IMR-90 (cell line): ENCODE measurements at places on chromosomes 13 and 19. TPM values are rescaled to one million over a fixed set of nuclear protein-coding genes. Genes with fewer than 3 reads are reported as not detected.

IRGC gene
- not detected in 2 replicates for total RNA-seq

LRRC8E gene
- total RNA-seq = 6.9 and 7.2 TPM in 2 replicates

CEACAM8 gene
- total RNA-seq = not detected in 2 replicates

HIPK4 gene
- 0.18 and 0.28 TPM in 2 replicates for total RNA-seq

C2CD4C gene
- under 0.01 TPM in 2 replicates for total RNA-seq

SARS2 gene
- 8.3 and 10.8 TPM in 2 replicates for total RNA-seq

MCEMP1 gene
- not detected in 2 replicates for total RNA-seq

LSM4 gene
- 44.8 and 88.0 TPM in 2 replicates for total RNA-seq

GPC5 gene
- 1.1 and 1.8 TPM in 2 replicates for total RNA-seq

DNA sequence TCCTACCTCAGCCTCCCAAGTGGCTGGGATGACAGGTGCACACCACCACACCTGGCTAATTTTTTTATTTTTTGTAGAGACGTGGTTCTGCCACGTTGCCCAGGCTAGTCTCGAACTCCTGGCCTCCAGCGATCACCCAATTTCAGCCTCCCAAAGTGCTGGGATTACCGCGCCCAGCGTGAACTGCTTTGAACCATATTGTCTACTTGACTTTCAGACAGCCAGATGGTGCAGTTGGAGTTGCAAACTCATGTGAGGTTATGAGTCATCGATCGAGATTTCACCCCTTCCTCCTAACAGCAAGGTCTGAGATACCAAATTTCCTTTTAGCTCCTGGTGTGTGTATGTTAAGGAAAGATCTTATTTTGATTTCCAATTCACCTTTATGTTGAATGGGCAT, 2.7 kb downstream of the SLC27A1 start:
- H3K4me1 ChIP-seq = peaks cover 18% of the 10 kb centered on the region
- H3K27ac ChIP-seq = no peak overlapping the region
- H3K4me3 ChIP-seq = no peak overlapping the region
- peak; percentile 90 for DNase-seq
- H3K36me3 ChIP-seq = no peaks in the 10 kb centered on the region

DNA sequence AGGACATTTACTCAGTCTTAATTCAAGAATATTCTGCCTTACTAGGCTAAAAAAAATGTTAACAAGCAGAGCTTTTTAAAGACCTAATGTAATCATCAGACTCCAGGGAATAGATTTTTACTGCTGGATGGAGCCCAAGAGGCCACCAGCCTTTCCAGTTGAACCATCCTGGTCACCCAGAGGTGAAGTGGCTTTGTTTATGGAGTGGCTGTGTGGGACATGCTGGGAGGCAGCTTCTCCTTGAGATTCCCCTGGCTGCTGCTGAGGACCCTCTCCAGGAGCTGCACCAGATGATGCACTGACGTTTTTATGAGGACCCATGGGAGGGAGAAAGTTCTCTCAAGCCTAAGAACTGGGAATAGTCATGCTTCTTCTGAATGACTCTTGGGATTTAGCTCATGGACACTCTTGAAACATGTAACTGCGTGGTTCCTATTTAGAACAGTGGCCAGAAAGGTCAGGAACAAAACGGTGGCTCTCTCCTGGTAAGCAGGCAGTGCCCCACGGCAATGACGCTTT, 205.9 kb upstream of the MIR17HG start:
- H3K4me3 ChIP-seq = no peak overlapping the region
- no peak for DNase-seq
- no peaks in the 10 kb centered on the region for H3K27me3 ChIP-seq
- no peaks in the 10 kb centered on the region for H3K36me3 ChIP-seq
- H3K4me1 ChIP-seq = no peaks in the 10 kb centered on the region
- H3K27ac ChIP-seq = no peak overlapping the region

DNA sequence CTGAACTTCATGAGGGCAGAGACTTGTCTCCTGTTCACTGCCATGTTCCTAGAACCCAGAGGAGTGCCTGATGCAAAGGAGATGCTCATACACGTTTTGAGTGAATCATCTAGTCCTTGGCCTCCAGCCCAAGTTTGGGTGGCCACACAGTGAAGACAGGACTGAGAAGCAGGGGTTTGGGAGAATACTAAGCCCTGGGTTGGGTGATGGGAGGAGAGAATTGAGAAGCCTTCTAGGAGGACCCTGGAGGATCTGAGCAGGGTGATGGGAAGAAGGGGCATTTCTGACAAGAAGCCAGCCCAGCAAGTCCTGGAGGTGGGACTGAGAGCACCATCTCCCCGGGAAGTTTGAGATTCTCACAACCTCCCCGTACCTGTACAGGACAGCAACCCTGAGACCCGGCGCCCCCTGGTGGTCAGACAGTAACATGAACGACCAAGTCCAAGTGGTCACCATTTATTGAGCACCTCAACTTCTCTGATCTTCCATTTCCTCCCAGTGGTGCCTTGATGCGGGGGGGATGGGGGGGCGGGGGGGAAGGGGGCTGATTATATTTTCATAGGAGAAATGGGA, 11.0 kb downstream of the CTU1 start:
- peaks cover 3% of the 10 kb centered on the region; the same call in 1 of the 2 replicates for H3K4me1 ChIP-seq
- no peak overlapping the region for H3K27ac ChIP-seq
- no peaks in the 10 kb centered on the region for H3K27me3 ChIP-seq
- peaks cover 13% of the 10 kb centered on the region for H3K36me3 ChIP-seq
- no peak overlapping the region for H3K4me3 ChIP-seq

DNA sequence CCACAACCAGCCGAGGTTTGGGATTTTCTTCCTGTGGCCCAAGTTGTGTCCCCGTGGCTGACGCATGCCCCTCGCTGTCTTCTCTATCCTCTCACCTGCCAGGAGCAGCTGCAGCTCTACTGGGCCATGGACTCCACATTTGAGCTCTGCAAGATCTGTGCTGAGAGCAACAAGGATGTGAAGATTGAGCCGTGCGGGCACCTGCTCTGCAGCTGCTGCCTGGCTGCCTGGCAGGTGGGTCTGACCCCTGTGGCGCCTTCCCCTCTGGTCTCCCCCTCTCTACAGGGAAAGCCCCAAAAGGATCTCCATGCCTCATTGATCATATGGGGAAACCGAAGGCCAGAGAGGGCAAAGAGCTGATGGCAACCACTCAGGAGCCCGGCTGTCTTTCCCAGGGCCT, 14.6 kb downstream of the CBLC start:
- no peak overlapping the region for H3K4me3 ChIP-seq
- H3K27ac ChIP-seq = no peak overlapping the region
- no peaks in the 10 kb centered on the region for H3K27me3 ChIP-seq
- DNase-seq = no peak
- no peaks in the 10 kb centered on the region for H3K36me3 ChIP-seq

GRCh38 chr13:60491531-60491930, 94.5 kb downstream of the TDRD3 start:
- no peak overlapping the region for H3K4me3 ChIP-seq
- H3K27me3 ChIP-seq = no peaks in the 10 kb centered on the region
- no peak overlapping the region for H3K27ac ChIP-seq
- H3K36me3 ChIP-seq = no peaks in the 10 kb centered on the region
- H3K4me1 ChIP-seq = no peaks in the 10 kb centered on the region
- DNase-seq = no peak

DNA sequence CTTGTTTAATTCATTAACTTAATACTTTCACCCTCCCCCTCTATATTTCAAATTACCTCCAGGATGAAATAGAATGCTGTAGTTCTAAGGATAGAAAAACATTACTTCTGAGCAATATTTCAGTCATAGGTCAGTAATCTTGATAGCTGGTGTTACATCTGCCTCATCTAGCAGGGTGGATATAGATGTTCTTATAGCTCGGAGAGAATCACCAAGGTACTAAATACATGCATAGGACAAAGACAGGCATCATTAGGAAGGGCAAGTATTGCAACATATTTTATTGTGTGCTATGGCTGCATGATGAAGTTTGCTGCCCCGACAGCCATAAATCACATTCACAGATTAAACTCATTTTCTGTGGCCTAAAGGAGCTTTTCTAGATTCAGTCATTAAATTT, 601.0 kb downstream of the FGF9 start:
- no peaks in the 10 kb centered on the region for H3K36me3 ChIP-seq
- no peaks in the 10 kb centered on the region for H3K27me3 ChIP-seq
- no peak overlapping the region for H3K27ac ChIP-seq
- H3K4me1 ChIP-seq = no peaks in the 10 kb centered on the region
- H3K4me3 ChIP-seq = no peak overlapping the region
- DNase-seq = no peak

- H3K27ac ChIP-seq = no peak within 1 kb of the TSS
- H3K36me3 ChIP-seq = no peaks in the 10 kb centered on the region
- peak; percentile 22 for DNase-seq
Observed at GRCh38 chr19:41192574-41193429, at the start of gene CYP2S1. Gene CYP2S1, plus strand, starts transcription at chr19:41193219. Its CDS starts 46 bp downstream, at chr19:41193265.

DNA sequence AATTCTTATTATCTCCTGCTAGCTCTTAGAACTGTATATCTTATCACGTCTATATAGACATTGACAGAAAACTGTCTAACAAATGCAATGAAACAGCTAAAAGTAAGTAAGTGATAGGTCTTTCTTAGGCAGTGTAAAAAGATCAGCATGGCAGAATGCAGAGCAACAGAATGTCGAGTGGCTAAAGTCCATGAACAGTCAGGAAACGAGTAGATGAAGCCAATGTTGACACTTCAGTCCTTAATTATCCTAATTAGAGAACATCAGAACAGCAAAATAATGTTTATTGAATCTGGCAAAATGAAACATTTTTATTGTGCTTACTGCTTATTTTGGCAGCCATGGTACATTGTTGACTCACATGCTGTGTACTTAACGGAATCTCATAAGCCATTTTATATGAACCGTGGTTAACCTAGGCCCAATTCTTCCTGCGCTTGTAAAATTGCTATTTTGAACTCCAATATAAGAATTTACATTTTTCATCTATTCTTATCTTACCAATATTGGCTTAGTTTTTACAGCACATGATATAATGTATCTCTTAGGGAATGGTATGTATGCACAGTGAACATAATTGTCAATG, 748.1 kb downstream of the DACH1 start:
- H3K36me3 ChIP-seq = no peaks in the 10 kb centered on the region
- H3K27me3 ChIP-seq = no peaks in the 10 kb centered on the region
- H3K4me1 ChIP-seq = no peaks in the 10 kb centered on the region
- no peak for DNase-seq

- H3K36me3 ChIP-seq = peaks cover 22% of the 10 kb centered on the region
- H3K4me3 ChIP-seq = no peak overlapping the region
Observed at GRCh38 chr19:55112246-55112776, 5.1 kb downstream of the PPP1R12C start.

DNA sequence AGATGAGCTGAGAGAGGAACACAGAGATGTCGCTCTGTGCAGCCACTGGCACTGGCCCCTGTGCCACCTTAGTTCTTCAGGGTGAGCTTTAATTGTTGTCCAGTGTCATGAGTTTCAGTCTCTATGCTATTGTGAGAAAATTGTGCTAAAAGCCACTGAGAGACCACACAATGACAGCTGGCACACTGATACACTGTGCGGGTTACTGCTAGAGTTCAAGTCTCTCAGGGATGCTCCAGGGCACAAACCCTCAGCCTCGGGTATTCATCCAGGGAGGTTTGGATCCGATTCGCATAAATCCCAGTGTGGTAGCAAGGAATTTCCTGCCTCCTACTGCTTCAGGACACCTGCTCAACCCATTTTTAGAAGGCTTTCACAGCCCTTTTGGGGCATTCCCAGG, 68.1 kb upstream of the EDNRB start:
- DNase-seq = no peak
- no peaks in the 10 kb centered on the region; the same call in 1 of the 2 replicates for H3K27me3 ChIP-seq
- H3K27ac ChIP-seq = no peak overlapping the region

- H3K4me1 ChIP-seq = peaks cover 16% of the 10 kb centered on the region
- peak; percentile 67 for DNase-seq
- no peaks in the 10 kb centered on the region for H3K27me3 ChIP-seq
- H3K4me3 ChIP-seq = peak overlapping the region; percentile 78; the same call in 1 of the 2 replicates
- peaks cover 32% of the 10 kb centered on the region for H3K36me3 ChIP-seq
- H3K27ac ChIP-seq = no peak overlapping the region; the same call in 1 of the 2 replicates
Observed at GRCh38 chr19:48967346-48968178, 2.5 kb downstream of the FTL start.

- no peak for DNase-seq
- H3K27ac ChIP-seq = no peak overlapping the region
- peaks cover 3% of the 10 kb centered on the region for H3K4me1 ChIP-seq
- no peaks in the 10 kb centered on the region for H3K36me3 ChIP-seq
Observed at GRCh38 chr13:76853921-76854608, 32.1 kb downstream of the KCTD12 start.

DNA sequence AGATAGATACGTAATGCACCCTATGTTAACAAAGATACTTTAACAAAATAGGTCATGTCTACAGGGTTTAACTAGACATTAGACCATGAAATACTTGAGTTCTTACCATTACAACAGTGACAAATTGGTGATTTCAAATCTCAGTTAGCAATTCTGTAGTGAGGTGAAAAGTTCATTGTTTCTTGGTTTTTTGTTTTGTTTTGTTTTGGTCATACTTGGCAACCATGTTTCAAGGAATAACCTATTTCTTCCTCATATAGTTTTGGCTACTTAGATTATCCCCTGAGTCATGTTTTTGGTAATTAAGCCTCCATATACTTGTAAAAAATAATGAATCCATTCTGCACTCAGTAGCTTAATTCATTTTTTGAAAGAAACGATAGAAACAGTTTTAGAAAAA, 1200.4 kb downstream of the DIAPH3 start:
- no peaks in the 10 kb centered on the region for H3K27me3 ChIP-seq
- no peaks in the 10 kb centered on the region for H3K4me1 ChIP-seq
- H3K27ac ChIP-seq = no peak overlapping the region
- H3K4me3 ChIP-seq = no peak overlapping the region
- DNase-seq = no peak
- no peaks in the 10 kb centered on the region for H3K36me3 ChIP-seq

DNA sequence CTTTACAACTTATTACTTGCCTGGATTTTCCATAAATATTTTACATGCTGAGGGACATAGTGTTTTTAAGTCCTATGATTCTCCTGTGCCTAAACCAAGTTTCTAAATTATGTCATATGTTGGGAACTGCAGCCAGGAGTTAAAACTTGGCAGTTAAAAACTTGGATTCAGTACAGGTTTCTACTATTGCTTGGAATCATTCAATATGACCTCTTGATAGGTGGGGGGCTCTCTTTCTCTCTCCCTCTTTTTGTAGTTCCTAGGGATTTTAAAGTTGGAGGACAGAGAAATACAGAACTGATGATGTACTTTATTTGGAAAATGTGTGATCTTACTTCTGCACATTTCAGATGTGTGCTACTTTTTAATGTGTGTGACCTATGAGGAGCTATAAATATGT, 4.7 kb downstream of the CSNK1A1L start:
- no peak overlapping the region for H3K4me3 ChIP-seq
- no peak overlapping the region for H3K27ac ChIP-seq
- DNase-seq = no peak
- no peaks in the 10 kb centered on the region for H3K36me3 ChIP-seq

- H3K4me1 ChIP-seq = peaks cover 19% of the 10 kb centered on the region
- H3K27ac ChIP-seq = peak overlapping the region; percentile 72
- no peaks in the 10 kb centered on the region for H3K36me3 ChIP-seq
- no peaks in the 10 kb centered on the region for H3K27me3 ChIP-seq
- peak; percentile 76 for DNase-seq
Observed at GRCh38 chr19:16066611-16067104, 9.6 kb upstream of the TPM4 start.

GRCh38 chr13:28754698-28755545, 36.2 kb upstream of the SLC46A3 start:
- H3K4me1 ChIP-seq = peaks cover 6% of the 10 kb centered on the region
- DNase-seq = peak; percentile 13
- no peaks in the 10 kb centered on the region for H3K27me3 ChIP-seq
- H3K27ac ChIP-seq = no peak overlapping the region
- H3K4me3 ChIP-seq = no peak overlapping the region
- no peaks in the 10 kb centered on the region for H3K36me3 ChIP-seq

- H3K27me3 ChIP-seq = no peaks in the 10 kb centered on the region
- H3K36me3 ChIP-seq = peaks cover 25% of the 10 kb centered on the region
- peak overlapping the region; percentile 70 for H3K4me3 ChIP-seq
- H3K4me1 ChIP-seq = peaks cover 5% of the 10 kb centered on the region
- no peak for DNase-seq
Observed at GRCh38 chr19:45423033-45423588, 606 bp downstream of the ERCC1 start.

- peak; percentile 43 for DNase-seq
- peaks cover 4% of the 10 kb centered on the region; the same call in 1 of the 2 replicates for H3K4me1 ChIP-seq
- H3K4me3 ChIP-seq = no peak overlapping the region
- H3K27ac ChIP-seq = no peak overlapping the region
Observed at GRCh38 chr13:47459512-47459911, 541.6 kb downstream of the SUCLA2 start.
